Keratinocyte (primary cell): ENCODE measurements at places on chromosomes 3 and 15. TPM values are rescaled to one million over a fixed set of nuclear protein-coding genes. Genes with fewer than 3 reads are reported as not detected.
A peak's percentile ranks its signal among the peaks of the same experiment; 100 is the strongest.

SERINC4 gene
- 0.05 to 0.14 TPM in 2 of 3 replicates, not detected in the other for polyA plus RNA-seq

NDN gene
- polyA plus RNA-seq, result 0.57 to 0.76 TPM (median 0.75 TPM) in 3 replicates

OPA1 gene
- polyA plus RNA-seq, result 24.2 to 50.1 TPM (median 36.0 TPM) in 3 replicates

MASP1 gene
- polyA plus RNA-seq, result not detected in 3 replicates

UPK1B gene
- 23.7 to 82.5 TPM (median 54.6 TPM) in 3 replicates for polyA plus RNA-seq

MESP2 gene
- 0.16 to 0.39 TPM (median 0.22 TPM) in 3 replicates for polyA plus RNA-seq

LMCD1 gene
- polyA plus RNA-seq, result 3.7 to 7.1 TPM (median 4.4 TPM) in 3 replicates

NAALADL2 gene
- polyA plus RNA-seq, result 0.63 to 0.87 TPM (median 0.75 TPM) in 3 replicates

SERPINI2 gene
- polyA plus RNA-seq, result not detected in 3 replicates

MUSTN1 gene
- 0.24 TPM in 1 of 3 replicates, not detected in the others for polyA plus RNA-seq

DNA sequence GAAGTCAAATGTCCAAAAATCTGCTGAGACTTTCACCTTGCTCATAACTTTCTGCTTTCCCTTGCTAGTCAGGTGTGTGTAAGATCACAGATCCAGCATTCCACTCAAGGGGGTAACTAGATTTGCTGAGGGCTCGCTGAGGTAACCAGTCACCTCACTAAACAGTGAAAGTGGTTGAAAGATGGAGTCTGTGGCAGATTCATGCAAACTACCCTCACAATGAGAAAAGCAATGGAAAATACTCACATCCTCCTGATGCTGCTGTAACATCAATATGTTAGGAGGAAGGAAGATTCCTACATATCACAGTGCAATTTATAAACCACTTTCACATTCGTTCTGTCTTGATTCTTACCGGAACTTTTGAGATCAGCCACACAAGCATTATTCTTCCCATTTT is 174.3 kb upstream of the BCL6 start:
- DNase-seq, result no peak

DNA sequence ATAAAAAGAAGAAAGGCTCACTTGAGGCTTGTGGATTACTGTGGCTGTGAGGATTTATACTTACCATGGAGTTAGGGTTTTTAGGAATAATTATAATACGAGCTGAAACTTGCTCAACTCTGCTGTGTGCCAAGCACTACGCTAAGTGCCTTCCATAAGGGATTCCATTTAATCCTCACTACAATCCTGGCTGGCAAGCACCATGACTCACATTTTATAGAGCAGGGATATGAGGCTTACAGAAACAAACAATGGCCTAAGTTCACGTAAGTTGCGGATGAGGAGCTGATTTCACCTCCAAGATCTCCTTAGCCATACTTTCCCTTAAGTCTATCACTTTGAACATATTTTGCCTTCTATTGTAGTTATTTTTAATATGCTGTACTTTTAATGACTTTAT is 43.9 kb upstream of the ARL8B start:
- DNase-seq, result peak; percentile 38

DNA sequence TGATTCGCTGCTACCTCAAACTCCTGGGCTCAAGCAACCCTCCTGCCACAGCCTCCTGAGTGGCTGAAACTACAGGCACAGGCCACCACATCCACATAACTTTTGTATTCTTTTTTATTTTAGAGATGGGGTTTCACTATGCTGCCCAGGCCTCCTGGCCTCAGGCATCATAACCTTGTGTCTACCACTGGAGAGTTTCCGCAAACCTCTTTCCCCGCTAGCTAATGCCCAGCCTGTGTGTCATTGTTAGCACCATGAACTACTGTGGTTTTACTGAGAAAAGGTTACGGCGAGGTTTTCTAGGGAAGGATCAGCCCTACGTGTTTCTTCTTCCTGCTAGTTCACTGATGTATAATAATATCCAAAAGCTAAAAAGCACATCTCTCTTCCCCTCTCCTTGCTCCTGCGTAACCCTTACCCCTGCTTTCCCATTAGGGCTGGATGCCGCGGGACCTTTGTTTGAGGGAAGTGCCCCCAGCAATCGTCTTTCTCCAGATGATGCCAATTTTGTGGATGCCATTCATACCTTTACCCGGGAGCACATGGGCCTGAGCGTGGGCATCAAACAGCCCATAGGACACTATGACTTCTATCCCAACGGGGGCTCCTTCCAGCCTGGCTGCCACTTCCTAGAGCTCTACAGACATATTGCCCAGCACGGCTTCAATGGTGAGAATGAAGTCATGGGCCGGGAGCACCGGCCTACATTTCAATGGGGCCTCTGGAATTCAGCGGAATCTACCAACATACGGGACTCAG is 113.7 kb downstream of the LIPC start:
- no peak for DNase-seq

DNA sequence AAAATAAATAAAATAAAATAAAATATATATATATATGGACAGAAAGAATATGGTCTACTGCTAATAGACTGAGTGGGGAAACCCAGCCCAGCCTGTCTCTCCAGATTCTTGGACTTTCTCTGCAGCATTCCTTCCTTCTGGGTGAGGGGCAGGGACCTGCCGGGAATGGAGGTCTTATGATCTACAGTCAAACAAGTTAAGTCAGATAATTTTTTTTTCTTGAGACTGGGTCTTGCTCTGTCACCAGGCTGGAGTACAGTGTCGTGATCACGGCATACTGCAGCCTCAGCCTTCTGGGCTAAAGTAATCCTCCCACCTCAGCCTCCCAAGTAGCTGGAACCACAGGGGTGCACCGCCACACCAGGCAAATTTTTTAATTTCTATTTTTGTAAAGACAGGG is 33.5 kb upstream of the ZNF774 start:
- DNase-seq, result no peak

DNA sequence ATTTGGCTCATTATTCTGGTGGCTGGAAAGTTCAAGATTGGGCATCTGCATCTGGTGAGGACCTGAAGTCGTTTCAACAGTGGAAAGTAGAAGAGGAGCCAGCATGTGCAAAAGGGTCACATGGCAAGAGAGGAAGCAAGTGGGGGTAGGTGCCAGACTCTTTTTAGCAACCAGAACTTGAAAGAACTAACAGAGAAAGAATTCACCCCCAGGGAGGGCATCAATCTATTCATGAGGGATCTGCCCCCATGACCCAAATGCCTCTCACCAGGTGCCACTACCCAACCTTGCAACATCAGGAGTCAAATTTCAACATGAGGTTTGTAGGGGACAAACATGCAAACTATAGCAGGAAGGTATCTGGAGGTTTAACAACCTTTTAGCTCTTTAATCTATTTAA is 10.3 kb upstream of the RYK start:
- DNase-seq, result no peak

DNA sequence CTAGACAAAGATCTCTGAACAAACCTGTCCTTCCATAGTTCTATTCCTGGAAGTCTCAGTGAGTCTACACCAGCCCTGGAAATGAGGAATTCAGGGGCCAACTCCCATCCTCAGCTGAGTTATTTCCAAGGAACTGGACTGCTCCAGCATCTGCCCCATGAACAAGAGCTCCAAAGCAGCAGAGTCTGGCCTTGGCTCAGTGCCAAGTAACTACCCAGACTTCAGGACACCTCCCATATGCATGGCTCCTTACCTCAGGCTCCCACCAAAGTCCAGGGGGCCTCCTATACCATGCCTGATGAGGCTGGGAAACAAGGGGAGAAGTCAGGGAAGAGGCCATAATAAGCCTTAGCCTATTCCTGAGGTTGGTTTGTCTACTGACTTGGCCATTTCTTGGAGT is 45.0 kb downstream of the FAIM start:
- no peak for DNase-seq

DNA sequence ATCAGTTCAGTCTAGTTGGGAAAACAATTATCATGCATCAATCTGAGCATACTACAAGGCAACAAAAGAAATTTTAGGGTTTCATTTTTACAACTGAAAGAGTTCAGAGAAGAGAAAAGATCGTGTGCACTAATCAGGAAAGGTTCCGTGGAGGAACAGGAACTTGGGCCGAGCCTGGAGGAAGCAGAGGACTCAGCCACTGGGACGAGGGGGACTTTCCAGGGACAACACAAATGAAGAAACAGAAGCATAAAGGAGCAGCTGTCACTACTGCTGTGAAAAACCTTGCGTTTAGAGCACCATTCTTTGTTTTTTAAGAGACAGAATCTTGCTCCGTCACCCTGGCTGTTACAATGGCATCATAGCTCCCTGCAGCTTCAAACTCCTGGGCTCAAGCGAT is 60.5 kb downstream of the MYO1E start:
- no peak for DNase-seq

DNA sequence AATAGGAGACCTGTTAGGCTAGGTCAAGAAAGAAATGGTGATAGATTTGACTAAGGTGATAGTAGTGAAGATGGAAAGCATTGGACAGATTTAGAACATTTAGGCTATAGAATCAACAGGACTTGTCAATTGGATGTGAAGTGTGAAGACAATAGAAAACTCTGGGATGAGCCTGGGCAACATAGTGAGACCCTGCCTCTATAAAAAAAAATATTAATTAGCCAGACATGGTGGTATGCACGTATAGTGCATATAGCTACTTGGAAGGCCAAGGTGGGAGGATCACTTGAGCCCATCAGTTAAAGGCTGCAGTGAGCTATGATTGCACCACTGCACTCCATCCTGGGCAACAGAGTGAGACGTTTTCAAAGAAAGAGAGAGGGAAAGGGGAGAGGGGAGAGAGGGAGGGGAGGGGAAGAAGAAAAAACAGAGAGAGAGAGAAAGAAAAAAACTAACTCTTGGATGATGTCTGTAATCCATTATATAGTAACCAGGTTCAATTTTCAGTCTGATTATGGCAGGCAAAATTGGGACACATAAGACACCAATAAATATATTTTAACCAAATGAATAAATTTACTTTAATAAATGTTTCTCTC is 9.6 kb downstream of the SENP8 start:
- no peak for DNase-seq

GRCh38 chr3:183255348-183255730 is 2.3 kb downstream of the B3GNT5 start:
- DNase-seq, result no peak

- no peak for DNase-seq
Measured at GRCh38 chr3:57779666-57780065, 23.6 kb downstream of the SLMAP start.

DNA sequence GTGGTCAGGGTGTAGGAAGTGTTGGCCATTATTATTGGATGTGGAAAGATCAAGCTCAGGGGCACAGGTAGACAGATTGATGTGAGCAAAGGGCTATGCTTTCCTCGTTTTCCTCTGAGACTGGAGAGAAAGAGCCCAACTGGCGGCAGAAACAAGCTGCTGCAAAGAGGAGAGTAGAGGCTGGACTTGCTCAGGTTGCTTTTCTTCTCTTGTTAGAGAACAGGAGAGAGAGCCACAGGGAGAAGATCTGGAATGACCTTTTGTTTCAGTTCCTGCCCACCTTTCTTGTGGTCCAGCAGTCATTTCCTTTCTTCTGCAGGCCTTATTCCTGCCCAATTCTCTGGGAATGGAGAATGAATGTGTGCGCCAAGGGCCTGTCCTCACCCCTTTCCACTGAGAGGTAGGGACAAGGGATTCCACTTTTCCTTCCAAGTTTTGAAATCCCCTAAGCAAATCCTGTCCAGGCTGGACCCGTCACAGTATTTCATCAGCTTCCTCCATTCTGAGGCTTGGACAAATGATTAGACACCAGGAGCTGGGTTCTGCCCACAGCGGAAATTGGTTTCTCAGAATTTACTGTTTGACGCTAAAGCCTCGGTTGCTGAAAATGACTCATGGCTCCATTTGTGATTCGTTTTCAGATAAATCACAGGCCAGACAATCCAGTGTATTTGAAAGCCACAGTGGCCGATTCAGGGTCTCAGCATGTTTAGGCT is 16.1 kb downstream of the ZNF80 start:
- DNase-seq, result no peak

DNA sequence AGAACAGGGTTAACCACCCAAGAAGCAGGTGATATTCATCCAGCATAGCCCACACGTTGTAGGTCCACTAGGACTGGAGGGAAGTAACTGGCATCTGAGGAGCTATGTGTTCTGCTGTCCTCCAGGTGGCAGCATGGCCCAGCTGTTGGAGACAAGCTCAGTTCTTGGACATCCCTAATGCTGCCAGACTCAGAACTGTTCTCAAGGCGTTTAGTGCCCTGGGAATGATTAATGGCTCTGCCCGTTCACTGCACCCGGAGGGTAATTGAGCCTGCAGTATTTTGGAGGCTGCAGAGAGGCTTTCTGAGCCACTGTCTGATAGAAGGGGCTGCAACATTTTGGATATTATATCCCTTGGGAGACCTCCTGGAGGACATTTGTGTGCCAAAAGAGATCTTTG is 521.3 kb upstream of the SEMA6D start:
- peak; percentile 54 for DNase-seq

DNA sequence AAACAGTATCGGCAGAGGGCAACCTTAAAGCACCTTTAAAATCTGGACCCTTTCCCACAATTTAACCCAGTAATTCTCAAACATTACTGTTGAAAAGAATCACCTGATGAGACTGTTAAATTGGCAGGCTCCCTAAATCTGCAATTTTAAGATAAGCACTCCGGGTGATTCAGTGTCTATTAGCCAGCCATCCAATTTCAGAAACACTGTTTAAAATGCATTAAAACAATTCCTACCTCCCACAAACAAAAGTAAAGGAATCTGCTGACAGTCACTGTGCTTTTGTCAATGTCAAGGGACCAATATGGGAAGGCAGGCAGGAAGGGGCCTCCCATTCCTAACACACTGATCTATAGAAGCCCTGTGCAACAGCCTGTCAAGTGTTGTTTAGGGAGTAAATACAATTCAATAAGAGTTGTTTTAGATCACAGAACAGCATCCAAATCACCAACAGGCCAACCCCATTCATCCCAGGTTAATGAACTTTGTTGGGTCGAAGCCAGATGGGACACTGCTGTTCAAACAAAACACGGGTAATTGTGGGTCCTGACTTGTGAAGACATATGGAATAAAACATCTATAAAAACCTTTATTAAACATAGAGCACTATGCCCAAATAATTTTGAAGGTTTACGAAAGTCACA is 21.4 kb downstream of the SIAH2 start:
- no peak for DNase-seq

GRCh38 chr3:48202632-48203031 is 14.4 kb upstream of the CDC25A start:
- no peak for DNase-seq

GRCh38 chr15:44537735-44538240 is 841 bp downstream of the EIF3J start:
- no peak for DNase-seq

DNA sequence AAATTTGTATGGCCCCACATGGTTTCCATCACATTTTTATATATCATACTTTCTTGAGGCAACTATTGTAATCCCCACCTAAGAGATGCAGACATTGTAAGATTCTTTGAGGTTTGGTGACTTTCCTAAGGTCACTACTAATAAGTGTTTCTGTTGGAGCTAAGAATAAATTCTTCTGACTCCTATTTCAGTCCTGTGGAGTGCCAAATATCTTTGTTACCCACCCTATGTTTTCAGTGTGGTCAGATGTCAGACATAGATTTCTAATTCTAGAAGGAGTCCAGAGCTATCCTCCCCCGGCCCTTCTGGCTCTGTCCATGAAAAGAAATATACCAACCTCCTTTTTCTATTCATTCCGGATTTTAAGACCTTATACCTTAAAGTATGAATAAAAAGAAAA is 46.2 kb upstream of the FILIP1L start:
- no peak for DNase-seq

GRCh38 chr15:78790027-78790426 is 21.2 kb downstream of the ADAMTS7 start:
- no peak for DNase-seq
